T-cell (primary cell): ENCODE measurements at places on chromosomes 7 and 10. TPM values are rescaled to one million over a fixed set of nuclear protein-coding genes. Genes with fewer than 3 reads are reported as not detected.

DNA sequence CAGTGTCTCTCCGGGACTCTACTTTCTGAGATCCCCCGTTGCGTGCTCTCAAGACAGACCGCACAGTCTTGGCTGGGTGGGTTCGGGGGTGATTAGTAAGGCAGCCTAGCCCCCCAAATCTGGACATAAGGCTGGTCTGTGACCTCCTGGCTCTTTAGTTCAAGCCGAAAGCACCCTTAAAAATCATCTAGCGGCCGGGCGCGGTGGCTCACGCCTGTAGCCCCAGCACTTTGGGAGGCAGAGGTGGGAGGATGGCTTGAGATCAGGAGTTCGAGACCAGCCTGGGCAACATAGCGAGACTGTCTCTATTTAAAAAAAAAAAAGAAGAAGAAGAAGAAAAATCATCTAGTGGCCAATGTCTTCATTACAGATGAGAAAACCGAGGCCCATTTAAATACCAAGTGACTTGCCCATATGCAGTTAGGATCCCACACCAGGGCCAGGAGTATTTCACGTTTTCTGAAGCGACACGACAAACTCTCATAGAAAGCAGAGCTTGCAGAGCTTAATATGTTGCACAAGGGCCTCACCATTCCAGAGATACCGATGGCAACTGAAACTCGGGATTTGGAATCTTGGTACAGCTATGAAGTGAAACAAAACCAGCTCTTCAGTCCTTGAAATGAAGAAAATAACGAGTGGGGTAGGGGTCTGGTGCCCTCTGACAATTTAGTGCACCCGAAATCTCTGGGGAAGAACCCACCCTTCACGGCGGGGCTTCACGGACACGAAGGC lies 703 bp upstream of the HILPDA start:
- H3K36me3 ChIP-seq = no peaks in the 10 kb centered on the region
- peak overlapping the region; percentile 82 for H3K4me3 ChIP-seq
- peaks cover 21% of the 10 kb centered on the region for H3K4me1 ChIP-seq
- peak overlapping the region; percentile 88 for H3K27ac ChIP-seq
- no peak for DNase-seq

DNA sequence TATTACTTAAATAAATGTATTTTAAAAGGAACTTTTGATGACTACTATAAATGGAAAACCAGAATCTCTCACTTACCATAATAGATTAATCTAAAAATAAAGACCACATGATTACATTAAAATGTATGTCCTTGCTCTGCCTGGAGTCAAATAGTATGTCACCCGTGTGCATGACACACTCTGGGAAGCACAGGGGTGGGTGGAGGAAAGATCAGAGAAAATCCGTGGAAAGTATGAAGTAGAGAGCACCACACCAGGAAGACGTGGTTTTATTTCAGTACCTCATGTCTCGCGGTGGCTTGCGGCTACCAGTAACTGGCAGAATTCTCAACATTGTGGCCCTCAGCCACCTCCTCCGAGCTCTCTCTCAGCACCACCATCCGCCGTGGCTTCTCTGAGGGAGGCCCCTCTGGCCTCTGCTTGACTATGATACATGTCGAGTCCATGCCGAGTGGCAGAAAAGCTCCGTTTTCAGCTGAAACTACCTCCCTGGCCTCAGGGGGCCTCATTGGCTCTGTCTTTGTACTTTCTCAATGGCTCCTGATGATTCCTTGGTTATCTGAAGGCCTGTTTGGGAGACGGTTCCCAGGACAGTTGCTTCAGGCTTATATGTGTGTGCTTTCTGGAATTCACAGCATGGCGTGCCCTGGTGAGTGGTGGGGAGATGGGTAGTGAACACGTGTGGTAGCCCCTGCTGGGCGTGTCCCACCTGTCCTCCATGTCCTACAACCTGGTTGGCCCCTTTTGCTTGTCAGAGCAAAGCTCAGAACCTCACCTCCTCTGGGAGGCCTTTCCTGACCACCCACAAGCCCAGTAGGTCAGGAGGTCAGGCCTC lies 49.8 kb downstream of the LHPP start:
- no peak for DNase-seq
- H3K27ac ChIP-seq = no peak overlapping the region
- H3K36me3 ChIP-seq = peaks cover 3% of the 10 kb centered on the region

DNA sequence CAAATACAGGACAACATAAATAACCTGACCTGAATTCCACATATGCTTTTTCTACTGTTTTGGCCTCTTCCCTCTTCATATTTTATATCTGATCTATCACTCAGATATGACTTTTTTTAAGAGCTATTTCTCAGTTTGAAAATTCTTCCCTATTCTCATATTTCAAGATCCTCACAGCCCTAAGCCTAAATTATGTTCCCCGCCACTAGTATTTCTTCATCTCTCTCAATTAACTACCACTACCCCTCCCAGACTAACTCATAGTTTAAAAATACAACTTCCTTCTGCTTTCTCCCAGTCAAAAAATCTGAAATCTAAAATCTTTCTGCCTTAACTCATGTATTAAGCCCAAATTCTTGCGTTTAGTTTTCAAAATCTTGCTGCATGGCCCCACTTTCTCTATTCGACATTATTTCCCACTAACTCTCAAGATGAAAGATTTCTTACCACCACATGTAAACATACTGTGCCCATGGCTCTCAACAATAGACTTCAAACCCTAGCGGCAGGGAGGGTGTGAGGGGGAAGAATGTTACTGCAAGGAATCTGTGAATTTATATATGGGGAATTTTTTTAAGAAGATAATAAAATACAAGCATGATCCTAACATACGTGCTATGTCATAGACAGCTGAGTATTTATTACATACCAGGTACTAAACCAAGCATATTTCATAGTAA lies 64.6 kb downstream of the TFEC start:
- no peak overlapping the region for H3K27ac ChIP-seq
- H3K36me3 ChIP-seq = no peaks in the 10 kb centered on the region
- no peak overlapping the region for H3K4me3 ChIP-seq
- no peaks in the 10 kb centered on the region for H3K27me3 ChIP-seq
- DNase-seq = no peak

- no peaks in the 10 kb centered on the region for H3K36me3 ChIP-seq
- no peak for DNase-seq
- no peak overlapping the region for H3K4me3 ChIP-seq
- H3K27me3 ChIP-seq = no peaks in the 10 kb centered on the region
Observed at GRCh38 chr10:79328737-79329504, 18.3 kb upstream of the PPIF start.

GRCh38 chr7:117973975-117974374 lies 100.7 kb upstream of the CTTNBP2 start:
- H3K4me1 ChIP-seq = no peaks in the 10 kb centered on the region
- no peaks in the 10 kb centered on the region for H3K27me3 ChIP-seq
- no peak overlapping the region for H3K27ac ChIP-seq

- no peak overlapping the region for H3K27ac ChIP-seq
- no peaks in the 10 kb centered on the region for H3K27me3 ChIP-seq
- H3K4me3 ChIP-seq = no peak overlapping the region
- H3K4me1 ChIP-seq = no peaks in the 10 kb centered on the region
- no peak for DNase-seq
- H3K36me3 ChIP-seq = no peaks in the 10 kb centered on the region
Observed at GRCh38 chr10:35752469-35753461, 110.7 kb upstream of the FZD8 start.

DNA sequence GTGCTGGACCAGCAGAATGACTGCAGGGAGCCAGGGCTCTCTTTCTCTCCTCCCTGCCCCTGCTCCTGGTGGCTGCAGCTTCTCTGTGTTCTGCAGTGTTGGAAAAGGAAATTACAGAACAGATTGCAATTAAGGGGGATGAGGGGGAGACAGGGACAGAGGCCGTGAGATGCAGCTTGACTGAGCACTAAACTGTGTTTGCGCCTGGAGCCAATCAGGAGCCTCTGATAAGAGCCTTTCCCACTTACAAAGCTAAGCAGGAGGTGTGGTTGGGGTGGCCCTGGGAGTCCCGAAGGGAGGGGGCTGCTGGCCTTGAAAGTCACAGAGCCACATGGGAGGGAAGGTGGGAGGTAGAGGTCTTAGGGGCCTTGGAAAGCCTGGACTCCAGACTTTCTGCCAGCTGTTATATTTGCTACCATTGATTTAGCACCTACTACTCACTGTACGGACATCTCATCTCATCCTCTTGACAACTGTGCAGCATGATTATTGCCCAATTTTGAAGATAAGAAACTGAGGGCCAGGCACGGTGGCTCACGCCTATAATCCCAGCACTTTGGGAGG lies 26.7 kb downstream of the TRIM8 start:
- H3K36me3 ChIP-seq = no peaks in the 10 kb centered on the region
- H3K27me3 ChIP-seq = no peaks in the 10 kb centered on the region
- H3K4me1 ChIP-seq = peaks cover 61% of the 10 kb centered on the region

- no peaks in the 10 kb centered on the region for H3K36me3 ChIP-seq
- H3K27me3 ChIP-seq = no peaks in the 10 kb centered on the region
- H3K27ac ChIP-seq = no peak overlapping the region
- no peak for DNase-seq
- no peak overlapping the region for H3K4me3 ChIP-seq
Observed at GRCh38 chr10:61708846-61709245, 46.1 kb downstream of the CABCOCO1 start.

UTF1 gene
- not detected for total RNA-seq
